ENCODE measurements at places on chromosomes 7 and 10.

DNA sequence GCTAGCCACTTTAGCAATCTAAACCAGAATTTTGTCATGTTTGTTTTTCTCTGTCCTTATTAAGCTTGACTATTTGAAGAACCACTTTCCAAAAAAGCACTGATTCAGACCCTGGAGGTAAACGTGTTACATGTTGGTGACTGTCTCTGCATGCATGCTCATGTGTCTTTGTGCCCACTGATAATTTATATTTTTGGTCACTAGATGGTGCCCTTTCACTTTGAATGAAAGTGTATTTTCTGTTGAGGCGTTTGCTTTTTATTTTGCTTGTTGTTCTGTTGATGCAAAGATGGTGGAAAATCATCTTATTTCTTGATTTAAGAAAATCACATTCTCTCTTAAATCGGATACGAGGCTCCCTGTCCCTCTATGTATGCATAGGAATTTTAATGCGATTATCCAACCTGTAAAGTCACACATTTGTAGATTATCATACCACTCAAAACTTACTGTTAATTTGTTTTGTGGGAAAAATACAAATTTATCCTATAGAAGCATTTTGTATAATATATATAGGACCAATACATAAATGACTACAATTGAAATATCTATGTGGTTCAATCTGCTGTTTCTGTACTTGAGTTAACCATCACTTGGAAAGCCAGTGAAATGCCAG is 269.3 kb downstream of the BICC1 start:
- DNase-seq: no peak

DNA sequence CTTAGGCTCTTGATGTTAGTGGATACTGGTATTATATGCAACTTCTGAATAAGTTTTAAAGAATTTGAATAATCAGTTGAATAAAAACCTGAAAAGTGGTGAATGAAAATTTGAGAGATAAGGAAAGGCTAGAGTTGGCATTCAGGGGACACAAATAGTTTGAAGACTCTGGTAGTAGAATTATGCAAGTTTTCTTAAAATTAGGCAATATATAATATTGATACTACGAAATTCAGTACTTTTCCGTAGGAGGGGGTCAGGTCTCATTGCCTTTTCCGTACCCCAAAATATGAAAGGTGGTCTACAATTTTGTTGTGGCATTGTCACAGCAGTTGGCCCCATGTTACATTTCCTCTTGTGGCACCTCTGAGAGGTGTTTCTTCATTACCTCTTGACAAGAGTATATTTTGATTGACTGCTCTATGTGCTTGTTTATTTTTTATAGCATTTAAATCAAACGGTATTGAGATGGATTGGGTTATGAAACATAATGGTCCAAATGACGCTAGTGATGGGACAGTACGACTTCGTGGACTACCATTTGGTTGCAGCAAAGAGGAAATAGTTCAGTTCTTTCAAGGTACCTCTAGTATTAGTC is 4.1 kb upstream of the PBLD start:
- no peak for DNase-seq

- DNase-seq: no peak
These were observed 140.6 kb downstream of the PTPN20 start for GRCh38 chr10:47051741-47052238.

DNA sequence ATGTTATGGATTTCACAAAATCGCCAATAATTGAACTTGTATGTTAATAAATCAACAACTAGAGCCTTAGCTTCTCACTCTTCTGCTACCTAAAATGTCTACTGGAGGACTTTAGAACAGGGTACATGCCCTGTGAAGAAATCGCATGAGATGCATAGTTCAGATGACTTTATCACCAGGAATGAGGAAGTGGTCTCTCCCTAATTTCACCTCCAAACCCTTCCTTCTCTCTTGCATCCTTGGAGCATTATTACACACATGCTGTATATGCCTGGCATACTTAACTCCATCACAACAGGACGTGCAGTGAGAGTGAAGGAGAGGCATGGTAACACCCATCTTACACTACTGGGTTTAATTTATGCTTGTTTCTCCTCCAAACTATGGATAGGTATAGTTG is 27.8 kb downstream of the RHEB start:
- DNase-seq: no peak

DNA sequence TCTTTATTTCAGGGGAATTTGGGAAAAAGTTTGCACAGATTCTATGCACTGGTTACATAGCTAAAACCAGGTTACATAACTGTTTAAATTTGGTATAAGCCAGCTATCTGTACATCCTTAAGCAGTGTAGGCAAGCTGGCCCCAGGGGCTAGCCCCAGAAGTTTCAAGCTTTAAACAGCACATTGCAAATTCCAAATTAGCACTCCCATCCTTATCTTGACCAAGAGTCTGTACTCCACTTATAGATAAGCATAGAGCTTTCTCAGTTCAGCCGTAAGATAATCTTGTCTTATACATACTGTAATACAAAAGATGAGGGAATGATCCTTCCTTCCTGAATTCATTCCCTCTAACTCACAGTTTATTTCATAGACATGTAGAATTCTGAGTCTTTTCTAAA is 109.3 kb downstream of the SPAG6 start:
- no peak for DNase-seq

DNA sequence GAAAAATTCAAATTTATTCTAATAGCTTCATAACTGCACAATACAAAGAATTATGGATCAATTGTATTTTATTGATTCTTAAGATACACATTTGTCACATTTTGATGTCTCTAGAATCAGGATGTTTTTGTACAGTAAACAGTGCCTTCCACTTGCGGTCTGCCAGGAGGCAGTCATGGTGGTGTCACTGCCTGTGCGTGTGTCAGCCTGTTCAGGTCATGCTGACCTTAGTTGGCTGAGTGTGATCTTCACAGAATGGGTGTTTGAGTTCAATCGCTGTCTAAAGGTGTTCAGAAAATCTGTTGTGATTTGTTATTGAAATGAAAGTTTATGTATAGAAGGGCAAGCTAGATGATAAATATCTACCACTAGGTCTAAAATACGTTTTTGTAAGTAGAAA is 20.7 kb downstream of the SEC61A2 start:
- no peak for DNase-seq

DNA sequence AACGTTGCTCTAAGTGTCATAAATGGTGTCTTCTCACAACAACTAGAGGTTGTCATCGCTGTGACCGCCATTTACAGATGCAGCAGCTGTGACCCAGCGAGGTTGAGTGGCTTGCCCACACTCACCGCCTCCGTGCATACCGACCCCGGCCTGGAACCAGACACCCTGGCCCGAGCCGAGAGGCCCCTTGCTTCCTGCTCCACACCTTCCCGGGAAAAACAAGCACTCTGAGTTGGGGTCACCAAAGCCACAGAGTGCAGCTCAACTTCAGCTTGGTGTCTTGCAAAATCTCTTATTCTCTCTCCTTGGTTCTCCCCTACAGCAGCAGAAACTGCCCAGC is 115.7 kb upstream of the PPP2R2D start:
- no peak for DNase-seq

DNA sequence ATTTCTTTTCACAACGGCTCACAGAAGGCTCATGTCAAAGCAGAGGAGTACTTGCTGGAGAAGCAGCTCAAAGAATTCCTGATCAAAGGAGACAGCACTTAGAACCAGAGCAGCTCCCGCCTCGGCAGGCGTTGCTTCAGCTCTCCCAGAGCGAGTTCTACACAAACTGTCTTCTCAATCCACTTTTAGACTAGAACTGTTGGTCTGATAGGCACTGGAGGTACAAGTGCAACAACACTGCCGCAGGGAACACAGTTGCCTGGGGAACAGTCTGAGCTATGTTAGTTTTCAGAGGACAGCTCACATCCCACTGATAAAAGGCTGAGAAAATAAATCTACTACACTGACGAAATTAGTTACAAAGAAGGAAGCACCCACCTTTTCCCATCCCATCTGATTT is 35.4 kb downstream of the CYTH3 start:
- no peak for DNase-seq
